ENCODE measurements at places on chromosomes 1 and 21. TPM values are rescaled to one million over a fixed set of nuclear protein-coding genes. Genes with fewer than 3 reads are reported as not detected.

DNA sequence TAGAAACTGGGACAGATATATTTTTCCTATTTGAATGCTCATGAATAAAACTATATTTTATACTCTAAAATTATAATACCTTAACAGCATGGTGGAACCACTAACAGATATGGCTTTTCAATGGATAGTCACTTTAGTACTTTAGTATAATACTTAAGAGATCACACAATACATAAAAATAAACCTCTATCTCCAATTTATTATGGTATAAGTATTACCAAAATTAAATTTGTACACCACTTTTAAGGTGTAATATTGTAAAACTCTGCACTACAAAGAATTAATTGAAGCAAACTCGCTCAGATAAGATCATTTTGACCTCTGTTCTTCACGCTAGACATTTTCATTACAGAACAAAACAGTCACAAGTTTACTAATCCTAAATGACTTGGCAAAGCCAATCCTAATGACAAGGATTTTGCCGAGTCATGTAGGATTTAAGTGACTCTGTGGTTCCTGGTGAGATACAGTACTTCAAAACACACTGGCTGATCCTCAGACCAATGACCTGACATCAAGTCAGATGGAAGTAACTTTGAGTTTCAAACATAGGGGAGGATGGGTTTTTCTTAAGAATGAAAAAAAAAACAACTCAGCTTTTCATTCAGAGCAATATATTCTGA lies 200.6 kb downstream of the SMYD3 start:
- no peaks in the 10 kb centered on the region for H3K27me3 ChIP-seq
- DNase-seq: peak; percentile 18
- no peak overlapping the region for H3K4me3 ChIP-seq
- H3K27ac ChIP-seq: no peak overlapping the region

The DIRAS3 gene
- 14.6 TPM for polyA plus RNA-seq

- no peaks in the 10 kb centered on the region for H3K4me1 ChIP-seq
- H3K27me3 ChIP-seq: no peaks in the 10 kb centered on the region
- no peak overlapping the region for H3K27ac ChIP-seq
- no peak for DNase-seq
- H3K4me3 ChIP-seq: no peak overlapping the region
These were observed 173.7 kb downstream of the SLC35F3 start for GRCh38 chr1:234078143-234078542.

GRCh38 chr1:179167418-179167777 lies 62.1 kb downstream of the ABL2 start:
- DNase-seq: no peak
- no peaks in the 10 kb centered on the region for H3K27me3 ChIP-seq
- peaks cover 6% of the 10 kb centered on the region for H3K4me1 ChIP-seq
- no peaks in the 10 kb centered on the region for H3K36me3 ChIP-seq
- no peak overlapping the region for H3K4me3 ChIP-seq

The ANGPTL3 gene
- polyA plus RNA-seq: not detected

GRCh38 chr1:41521766-41522165 lies 37.3 kb upstream of the EDN2 start:
- H3K36me3 ChIP-seq: no peaks in the 10 kb centered on the region
- H3K27ac ChIP-seq: no peak overlapping the region
- no peaks in the 10 kb centered on the region for H3K27me3 ChIP-seq

The CD34 gene
- 0.16 TPM for polyA plus RNA-seq

The HSPA6 gene
- polyA plus RNA-seq: 0.50 TPM

- H3K27me3 ChIP-seq: no peaks in the 10 kb centered on the region
- H3K4me1 ChIP-seq: peaks cover 3% of the 10 kb centered on the region
- peaks cover 60% of the 10 kb centered on the region for H3K36me3 ChIP-seq
- no peak overlapping the region for H3K27ac ChIP-seq
These were observed 32.3 kb downstream of the SLC2A1 start for GRCh38 chr1:42926235-42926878.

The VAV3 gene
- 0.20 TPM for polyA plus RNA-seq

GRCh38 chr1:17148950-17149608 lies 29.8 kb upstream of the PADI2 start:
- H3K4me1 ChIP-seq: no peaks in the 10 kb centered on the region
- no peak for DNase-seq
- H3K27ac ChIP-seq: no peak overlapping the region

- no peak for DNase-seq
- H3K36me3 ChIP-seq: no peaks in the 10 kb centered on the region
- peak overlapping the region; percentile 31 for H3K27ac ChIP-seq
- H3K27me3 ChIP-seq: no peaks in the 10 kb centered on the region
These were observed 8.3 kb upstream of the ID3 start for GRCh38 chr1:23567629-23567995.

DNA sequence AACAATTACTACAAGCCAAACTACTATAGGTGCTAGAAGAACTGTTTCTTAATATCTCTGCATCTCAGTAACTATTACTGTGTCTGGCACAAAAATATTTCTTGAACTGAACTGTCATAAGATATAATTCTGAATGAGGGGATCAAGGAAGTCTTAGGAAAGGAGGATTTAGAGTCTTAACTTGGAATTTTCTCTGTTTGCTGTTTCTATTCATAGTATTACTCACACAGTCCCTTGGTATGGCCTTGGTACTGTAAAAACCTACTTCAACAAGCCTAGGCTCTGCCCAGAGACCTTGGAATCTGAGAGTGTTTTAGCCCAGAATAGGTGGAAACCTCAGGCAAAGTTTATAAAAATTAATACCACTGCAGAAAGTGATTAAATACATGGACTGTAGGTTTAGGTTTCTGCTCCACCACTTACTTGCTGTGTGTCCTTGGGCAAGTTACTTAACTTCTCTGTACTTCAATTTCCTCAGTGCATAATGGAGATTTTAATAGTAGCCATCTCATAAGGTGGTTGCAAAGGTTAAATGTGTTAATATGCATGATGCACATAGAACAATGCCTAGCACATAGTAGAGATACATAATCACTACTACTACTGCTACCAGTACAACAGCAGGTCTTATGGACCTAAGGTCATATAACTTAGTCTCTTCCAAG lies 87.4 kb upstream of the NFIA start:
- H3K4me1 ChIP-seq: no peaks in the 10 kb centered on the region
- no peak overlapping the region for H3K27ac ChIP-seq
- H3K36me3 ChIP-seq: no peaks in the 10 kb centered on the region
- no peak overlapping the region for H3K4me3 ChIP-seq
- DNase-seq: no peak
- H3K27me3 ChIP-seq: no peaks in the 10 kb centered on the region

GRCh38 chr1:182304218-182304617 lies 87.4 kb downstream of the GLUL start:
- no peaks in the 10 kb centered on the region for H3K36me3 ChIP-seq
- H3K4me3 ChIP-seq: no peak overlapping the region
- no peaks in the 10 kb centered on the region for H3K4me1 ChIP-seq

The SPRR5 gene
- not detected for polyA plus RNA-seq

DNA sequence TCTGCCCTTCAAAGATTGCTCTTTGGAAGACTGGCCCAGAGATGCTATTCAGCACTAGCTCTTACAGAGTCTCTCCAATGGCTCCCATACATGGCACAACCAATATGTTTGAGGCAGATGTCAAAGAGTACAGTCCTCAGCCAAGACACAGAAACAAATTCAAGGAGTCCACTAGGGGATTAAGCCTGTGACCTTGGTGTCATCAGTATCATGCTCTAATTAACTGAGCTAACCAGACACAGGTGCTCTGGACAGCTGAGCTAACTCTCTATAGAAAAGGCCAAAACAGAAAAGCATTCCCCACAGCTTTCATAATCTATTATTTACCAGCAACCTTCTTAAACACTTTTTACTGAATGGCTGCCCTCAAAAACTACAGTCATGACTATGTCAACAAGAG lies 666.0 kb upstream of the PLXNA2 start:
- no peak for DNase-seq
- no peaks in the 10 kb centered on the region for H3K4me1 ChIP-seq
- H3K27me3 ChIP-seq: no peaks in the 10 kb centered on the region
- no peak overlapping the region for H3K27ac ChIP-seq
- H3K36me3 ChIP-seq: no peaks in the 10 kb centered on the region

- no peaks in the 10 kb centered on the region for H3K36me3 ChIP-seq
- DNase-seq: peak; percentile 15
- H3K4me1 ChIP-seq: 0 out of 2 replicates have a peak, but pooled peaks cover 2% of the 10 kb centered on the region
These were observed 670 bp downstream of the CLSTN1 start for GRCh38 chr1:9822897-9823692.

The FALEC gene
- not detected for polyA plus RNA-seq

GRCh38 chr1:63984257-63984929 lies 210.6 kb downstream of the ROR1 start:
- H3K27me3 ChIP-seq: no peaks in the 10 kb centered on the region
- DNase-seq: peak; percentile 22
- peaks cover 5% of the 10 kb centered on the region for H3K4me1 ChIP-seq
- H3K27ac ChIP-seq: no peak overlapping the region
- no peaks in the 10 kb centered on the region for H3K36me3 ChIP-seq

The ORC1 gene
- 6.3 TPM for polyA plus RNA-seq

DNA sequence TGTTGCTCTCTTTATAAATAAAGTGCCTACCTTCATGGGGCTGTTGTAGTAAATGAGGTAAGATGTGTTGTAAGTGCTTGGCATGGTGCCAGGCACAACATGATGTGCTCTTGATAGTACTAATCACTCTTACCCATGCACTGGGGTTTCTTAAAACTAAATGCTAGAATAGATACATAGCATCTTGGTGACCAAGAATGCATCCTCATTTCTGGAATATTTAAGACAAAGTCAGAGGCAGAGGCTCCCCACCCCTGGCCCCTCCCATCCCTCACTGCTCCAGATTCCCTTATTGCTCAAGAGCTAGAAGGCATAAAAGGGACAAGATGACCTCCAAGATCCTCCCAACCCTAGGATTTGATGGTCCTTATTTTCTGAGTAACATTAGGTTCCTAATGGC lies 61.3 kb downstream of the GLUL start:
- no peak overlapping the region for H3K4me3 ChIP-seq
- no peak for DNase-seq

DNA sequence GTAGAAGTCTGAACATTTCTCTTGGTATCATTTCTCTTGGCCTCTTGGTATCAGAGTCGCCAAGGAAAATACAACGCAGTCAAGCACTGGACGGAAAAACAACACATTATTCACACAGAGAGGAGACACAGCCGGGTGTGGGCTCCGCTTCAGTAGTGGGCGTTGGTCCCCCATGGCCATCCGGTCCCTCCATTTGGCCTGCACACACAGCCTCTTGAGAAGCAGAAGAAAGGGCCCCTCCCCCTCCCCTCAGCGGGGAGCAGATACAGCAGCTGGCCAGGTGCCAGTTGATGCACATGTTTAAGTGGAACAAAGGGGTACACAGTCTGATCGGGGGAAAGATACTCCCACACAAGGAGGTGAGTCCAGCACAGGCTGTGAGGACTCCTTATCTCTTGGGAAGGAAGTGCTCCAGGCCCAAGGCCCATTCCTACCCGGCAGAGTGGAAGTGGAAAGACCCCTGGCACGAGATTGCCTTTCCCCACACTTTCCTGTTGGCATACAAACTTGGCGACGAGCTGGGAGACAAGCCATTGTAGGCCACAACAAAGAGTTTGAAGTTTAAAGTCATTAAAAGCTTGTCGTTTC lies 311.3 kb downstream of the FAM72C start:
- no peaks in the 10 kb centered on the region for H3K36me3 ChIP-seq
- H3K27ac ChIP-seq: no peak overlapping the region
- H3K27me3 ChIP-seq: peaks cover 18% of the 10 kb centered on the region
- no peak overlapping the region for H3K4me3 ChIP-seq
- no peaks in the 10 kb centered on the region for H3K4me1 ChIP-seq
- no peak for DNase-seq

The CD5L gene
- polyA plus RNA-seq: not detected

All from IMR-90 (cell line).